ENCODE measurements at places on chromosomes 2 and 18.
A peak's percentile ranks its signal among the peaks of the same experiment; 100 is the strongest.

DNA sequence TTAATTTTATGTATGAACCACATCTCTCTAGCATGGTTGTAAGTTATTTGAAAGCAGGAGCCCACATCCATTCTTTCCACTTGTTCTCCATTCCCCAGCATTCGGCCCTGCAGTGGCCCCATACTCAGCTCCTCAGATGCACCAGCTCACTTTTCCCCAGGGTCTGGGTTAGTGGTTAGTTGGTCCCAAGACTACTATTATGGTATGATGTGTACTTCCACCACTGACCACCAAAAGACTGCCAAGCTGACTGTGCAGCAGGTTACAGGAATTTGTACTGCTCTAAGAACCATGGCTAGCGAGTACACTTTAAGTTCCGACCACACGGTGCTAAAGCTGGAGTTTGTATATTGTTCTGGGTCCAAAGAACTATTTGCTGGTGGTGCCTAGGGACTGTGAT is 413.6 kb upstream of the TCF4 start:
- DNase-seq: no peak

GRCh38 chr2:80048296-80048695 is 256.3 kb downstream of the LRRTM1 start:
- DNase-seq: no peak

GRCh38 chr18:28284132-28284531 is 107.2 kb upstream of the CDH2 start:
- peak; percentile 55 for DNase-seq

- peak; percentile 56 for DNase-seq
Measured at GRCh38 chr2:159982842-159983785, 79.3 kb downstream of the PLA2R1 start.

DNA sequence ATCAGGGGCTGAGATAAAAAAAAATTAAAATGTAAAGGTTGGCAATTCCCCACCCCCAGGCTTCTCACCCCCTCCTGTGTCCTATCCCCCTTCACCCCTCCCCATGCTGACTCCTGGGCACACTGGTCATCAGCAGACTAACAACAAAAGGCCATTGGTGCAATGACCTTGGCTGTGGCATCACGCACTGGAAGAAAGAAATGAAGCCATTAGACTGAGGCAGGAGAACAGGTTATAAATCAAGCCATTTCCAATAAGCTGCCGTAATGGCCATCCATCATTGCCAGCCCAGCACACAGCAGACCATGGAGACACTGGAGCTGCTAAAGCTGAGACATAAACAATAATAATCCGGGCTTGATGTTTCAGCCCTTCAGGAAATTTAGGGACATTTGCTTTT is 342.4 kb upstream of the ETAA1 start:
- DNase-seq: no peak

GRCh38 chr2:15734674-15735483 is 143.2 kb downstream of the DDX1 start:
- DNase-seq: no peak

- DNase-seq: no peak
Measured at GRCh38 chr18:22168360-22168921, 948 bp upstream of the GATA6 start.

GRCh38 chr18:55097456-55098170 is 138.4 kb upstream of the CCDC68 start:
- DNase-seq: peak; percentile 62

DNA sequence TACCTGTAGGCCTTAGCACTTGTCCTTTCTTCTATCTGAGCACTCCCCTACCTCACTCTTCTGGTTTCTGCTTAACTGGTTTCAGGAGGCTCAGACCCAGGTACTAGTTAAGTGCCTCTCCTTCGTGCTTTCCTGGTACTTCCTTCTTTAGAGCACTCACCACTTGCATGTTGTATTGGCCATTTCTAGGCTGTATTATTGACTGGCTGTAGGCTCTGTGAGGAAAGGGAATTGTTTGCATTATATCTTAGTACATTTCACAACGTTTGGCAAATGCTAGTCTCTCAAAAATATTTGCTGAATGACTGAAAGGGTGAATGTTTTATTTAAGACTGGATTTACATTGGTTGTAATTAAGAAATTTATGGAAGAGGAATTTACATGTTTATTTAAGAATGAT is 36.0 kb upstream of the SCN1A start:
- peak; percentile 25 for DNase-seq
